ENCODE measurements at places on chromosomes 13 and 19.
A peak's percentile ranks its signal among the peaks of the same experiment; 100 is the strongest.

DNA sequence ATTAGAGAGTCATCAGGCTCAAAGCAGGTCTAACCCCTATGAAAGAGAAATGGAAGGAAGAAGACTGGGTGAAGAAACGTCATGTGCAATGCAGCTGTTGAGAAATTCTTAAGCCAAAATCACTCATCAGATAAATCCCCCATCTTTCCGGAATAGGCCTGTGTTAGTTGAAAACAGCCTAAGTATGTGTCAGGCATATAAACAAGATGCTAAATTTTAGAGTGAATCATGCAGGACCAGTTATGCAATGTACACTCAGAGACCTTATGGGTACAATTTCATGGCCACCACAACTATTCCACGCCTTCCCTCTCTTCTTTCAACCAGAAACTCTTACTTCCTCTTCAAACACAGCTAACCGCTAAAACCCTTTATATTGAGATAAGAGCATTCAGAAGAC is 717.7 kb upstream of the ATXN8OS start:
- DNase-seq = peak; percentile 71

DNA sequence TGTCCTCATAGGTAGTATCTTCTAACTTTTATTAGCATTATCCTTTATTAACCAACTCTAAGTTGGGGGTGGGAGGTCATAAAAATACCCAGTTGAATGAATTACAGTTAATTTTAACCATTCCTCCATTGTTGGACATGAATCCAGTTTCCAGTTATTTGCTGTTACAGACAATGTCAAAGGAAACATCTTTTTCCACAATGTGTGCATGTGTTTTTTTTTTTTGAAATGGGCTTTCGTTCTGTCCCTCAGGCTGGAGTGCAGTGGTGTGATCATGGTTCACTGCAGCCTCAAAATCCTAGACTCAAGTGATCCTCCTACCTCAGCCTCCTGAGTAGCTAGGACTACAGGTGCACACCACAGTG is 32.0 kb downstream of the KLF5 start:
- no peak for DNase-seq

DNA sequence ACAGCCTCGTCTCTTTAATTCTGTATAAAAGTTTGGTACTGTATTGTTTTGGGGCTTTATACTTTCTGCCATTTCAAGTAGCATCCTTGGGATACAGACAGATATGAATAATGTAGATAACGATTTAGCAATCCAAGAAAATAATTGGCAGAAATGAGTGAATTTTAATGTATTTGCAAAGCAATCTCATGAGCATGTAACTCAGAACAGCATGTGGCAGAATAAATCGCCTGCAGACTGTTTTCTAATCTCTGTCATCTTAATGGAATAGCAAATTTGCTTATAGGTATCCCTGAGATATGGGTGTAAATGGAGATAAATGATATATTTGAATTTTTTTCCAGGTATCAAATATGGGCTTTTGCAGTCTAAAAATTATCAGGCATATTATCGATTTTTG is 166.0 kb downstream of the GPC5 start:
- no peak for DNase-seq

- DNase-seq = no peak
Measured at GRCh38 chr19:28543244-28543776, 669.6 kb downstream of the UQCRFS1 start.

DNA sequence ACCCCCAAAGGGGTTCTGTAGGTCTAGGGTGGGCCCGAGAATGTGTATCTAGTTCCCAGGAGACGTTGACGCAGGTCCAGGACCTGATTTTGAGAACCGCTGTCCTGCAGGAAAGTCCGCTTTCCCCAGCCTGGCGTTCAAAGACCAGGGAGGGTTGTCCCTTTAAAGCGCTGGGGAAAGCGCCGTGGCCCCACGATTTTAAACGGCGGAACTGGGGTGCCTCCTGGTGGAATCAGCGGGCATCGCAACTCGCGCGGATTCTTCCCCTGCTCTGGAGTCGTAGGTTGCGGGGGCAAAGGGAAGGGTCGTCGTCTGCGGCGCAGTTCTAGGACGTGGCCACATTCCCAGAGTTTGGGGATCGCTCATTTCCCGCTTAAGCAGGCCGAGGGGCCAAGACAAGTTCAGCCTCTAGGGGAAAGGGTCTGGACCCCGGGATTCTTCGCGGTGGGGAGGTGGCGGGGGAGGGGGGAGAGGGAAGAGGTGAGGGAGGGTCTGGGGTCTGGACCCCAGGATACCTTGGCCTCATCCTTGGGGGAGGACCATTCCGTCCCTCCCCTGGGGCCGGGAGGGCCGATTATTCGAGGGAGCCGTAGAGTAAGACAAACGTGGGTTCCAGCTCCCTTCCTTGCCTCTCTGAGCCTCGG is 7.7 kb downstream of the PNMA8B start:
- DNase-seq = peak; percentile 84

GRCh38 chr13:49759503-49759902 is 33.0 kb downstream of the KPNA3 start:
- DNase-seq = no peak

GRCh38 chr19:18194554-18195238 is 1.7 kb downstream of the MPV17L2 start:
- peak; percentile 61 for DNase-seq

GRCh38 chr19:6059396-6059947 is 50.8 kb downstream of the RFX2 start:
- no peak for DNase-seq

All from hematopoietic multipotent progenitor cell treated with erythropoietin and hydrocortisone succinate and interleukin-3 and kit ligand, for 6 days (in vitro differentiated cells).